ENCODE measurements at places on chromosomes 3 and 15. TPM values are rescaled to one million over a fixed set of nuclear protein-coding genes. Genes with fewer than 3 reads are reported as not detected.

Gene DET1
- 5.1 TPM for total RNA-seq

Gene P2RY12
- total RNA-seq = not detected

Gene CCDC13
- 0.02 TPM for total RNA-seq

Gene VEPH1
- total RNA-seq = 25.0 TPM

Gene SERPINI1
- total RNA-seq = 3.3 TPM

Gene GOLGA8M
- total RNA-seq = 0.79 TPM

Gene NPTN
- total RNA-seq = 77.2 TPM

Gene OTOL1
- not detected for total RNA-seq

Gene RTP4
- total RNA-seq = 0.78 TPM

Gene AP3B2
- 0.29 TPM for total RNA-seq

Gene LDHAL6B
- total RNA-seq = not detected

Gene ZSCAN2
- 17.5 TPM for total RNA-seq

Gene SLC12A8
- 24.9 TPM for total RNA-seq

Gene TRAIP
- total RNA-seq = 16.1 TPM

Gene CADPS
- not detected for total RNA-seq

Gene ANKRD34C
- not detected for total RNA-seq

Gene SEMA6D
- not detected for total RNA-seq

Gene ANKUB1
- not detected for total RNA-seq

Gene DGKG
- 10.1 TPM for total RNA-seq

Gene DCBLD2
- 808 TPM for total RNA-seq

Gene CLDN18
- 0.26 TPM for total RNA-seq

Gene RNF168
- 25.3 TPM for total RNA-seq

Gene LYSMD2
- total RNA-seq = 25.9 TPM

Gene TMEM41A
- total RNA-seq = 13.2 TPM

Gene NR1I2
- total RNA-seq = not detected

Gene GOLGA8R
- 1.8 TPM for total RNA-seq

Gene GP9
- not detected for total RNA-seq

Gene ARHGAP31
- total RNA-seq = 4.7 TPM

Gene POLQ
- 13.8 TPM for total RNA-seq

Gene FAM107A
- total RNA-seq = not detected

Gene PRSS50
- not detected for total RNA-seq

Gene GOLGA6L10
- 0.07 TPM for total RNA-seq

Gene NME9
- not detected for total RNA-seq

Gene ECT2
- total RNA-seq = 125 TPM

Gene CLEC3B
- not detected for total RNA-seq

Gene GALNT15
- total RNA-seq = not detected

Gene ATP13A5
- not detected for total RNA-seq

Gene SELENOT
- total RNA-seq = 237 TPM

Gene ADGRG7
- total RNA-seq = not detected

Gene MLF1
- total RNA-seq = 28.8 TPM

Gene FGD5
- not detected for total RNA-seq

Gene ZNF501
- not detected for total RNA-seq

Gene OSTN
- total RNA-seq = not detected

Gene MYRIP
- total RNA-seq = not detected

Gene SEMA3G
- total RNA-seq = 0.07 TPM

Gene SH2D7
- not detected for total RNA-seq

Gene ADAMTS7
- 6.0 TPM for total RNA-seq
